ENCODE measurements at places on chromosomes 16 and 17. TPM values are rescaled to one million over a fixed set of nuclear protein-coding genes. Genes with fewer than 3 reads are reported as not detected.

Gene C1QTNF8
- total RNA-seq: not detected

Gene HBM
- 29.3 TPM for total RNA-seq

Gene KRT15
- total RNA-seq: not detected

Gene KRTAP1-3
- not detected for total RNA-seq

Gene ALDH3A1
- 0.41 TPM for total RNA-seq

Gene TBX21
- 0.82 TPM for total RNA-seq

Gene TRAPPC2L
- total RNA-seq: 26.5 TPM

Gene CSH2
- not detected for total RNA-seq

Gene SEPTIN12
- total RNA-seq: not detected

Gene STARD3
- total RNA-seq: 17.5 TPM

Measured in frontal cortex (tissue), 4 donors.